GM13976 (cell line): ENCODE measurements at places on chromosomes 2 and 18.

GRCh38 chr2:231488331-231488730 lies 24.0 kb upstream of the NCL start:
- DNase-seq = no peak

GRCh38 chr2:197198890-197199289 lies 111.7 kb downstream of the ANKRD44 start:
- DNase-seq = peak; percentile 72

DNA sequence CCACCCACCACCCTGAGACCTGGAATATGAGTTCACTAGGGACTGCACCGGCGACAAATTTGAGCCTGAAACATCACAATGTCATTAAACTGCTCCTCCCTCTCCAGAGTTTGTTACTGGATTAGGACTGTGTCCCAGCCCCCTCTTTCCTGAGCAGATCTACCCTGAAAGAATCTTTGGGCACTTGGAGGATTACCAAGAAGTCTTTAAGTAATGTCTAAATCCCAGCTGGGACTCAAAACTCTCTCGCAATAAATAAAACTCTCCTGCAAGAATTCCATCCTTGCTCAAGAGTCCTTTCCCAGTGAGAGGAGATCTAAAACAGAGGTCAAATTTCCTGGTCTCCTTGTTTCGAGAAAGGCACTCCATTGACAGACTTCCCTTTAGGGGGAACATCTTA lies 20.9 kb downstream of the GKN2 start:
- DNase-seq = no peak

- no peak for DNase-seq
Observed at GRCh38 chr18:75066021-75066880, 142.7 kb downstream of the PTGR3 start.

DNA sequence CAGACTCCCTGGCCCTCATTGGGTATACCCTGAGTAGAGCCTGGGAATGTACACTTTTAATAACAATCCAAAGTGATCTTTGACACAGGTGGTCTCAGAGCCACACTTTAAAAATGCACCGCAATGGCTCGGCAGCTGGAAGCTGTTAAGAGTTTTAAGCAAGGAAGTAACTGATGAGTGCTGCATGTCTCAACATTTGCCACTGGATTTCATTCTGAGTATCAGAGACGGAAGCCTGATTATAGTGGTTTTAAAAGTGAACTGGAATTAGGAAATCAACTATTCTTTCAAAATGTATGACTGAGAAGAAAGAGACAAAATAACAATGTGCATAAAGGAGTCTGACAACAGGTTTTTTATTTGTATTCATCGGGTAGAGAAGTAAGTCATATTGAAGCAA lies 7.5 kb downstream of the MBOAT2 start:
- DNase-seq = no peak

DNA sequence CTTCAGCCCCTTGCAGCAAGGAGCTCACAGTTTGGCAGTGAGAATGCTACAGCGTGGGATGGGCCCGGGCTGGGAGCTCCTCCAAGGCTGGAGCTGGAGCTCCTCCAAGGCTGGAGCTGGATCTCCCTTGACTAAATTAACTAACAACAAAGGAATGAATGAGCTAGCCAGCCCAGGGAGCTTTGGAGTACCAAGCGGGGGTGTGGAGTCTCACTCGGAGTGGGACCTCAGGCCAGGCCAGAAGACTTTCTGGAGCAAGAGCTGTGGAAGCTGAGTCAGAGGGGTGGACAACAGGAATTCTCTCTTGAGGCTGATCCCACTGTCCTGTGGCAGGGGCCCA lies 244.7 kb upstream of the HS6ST1 start:
- no peak for DNase-seq

DNA sequence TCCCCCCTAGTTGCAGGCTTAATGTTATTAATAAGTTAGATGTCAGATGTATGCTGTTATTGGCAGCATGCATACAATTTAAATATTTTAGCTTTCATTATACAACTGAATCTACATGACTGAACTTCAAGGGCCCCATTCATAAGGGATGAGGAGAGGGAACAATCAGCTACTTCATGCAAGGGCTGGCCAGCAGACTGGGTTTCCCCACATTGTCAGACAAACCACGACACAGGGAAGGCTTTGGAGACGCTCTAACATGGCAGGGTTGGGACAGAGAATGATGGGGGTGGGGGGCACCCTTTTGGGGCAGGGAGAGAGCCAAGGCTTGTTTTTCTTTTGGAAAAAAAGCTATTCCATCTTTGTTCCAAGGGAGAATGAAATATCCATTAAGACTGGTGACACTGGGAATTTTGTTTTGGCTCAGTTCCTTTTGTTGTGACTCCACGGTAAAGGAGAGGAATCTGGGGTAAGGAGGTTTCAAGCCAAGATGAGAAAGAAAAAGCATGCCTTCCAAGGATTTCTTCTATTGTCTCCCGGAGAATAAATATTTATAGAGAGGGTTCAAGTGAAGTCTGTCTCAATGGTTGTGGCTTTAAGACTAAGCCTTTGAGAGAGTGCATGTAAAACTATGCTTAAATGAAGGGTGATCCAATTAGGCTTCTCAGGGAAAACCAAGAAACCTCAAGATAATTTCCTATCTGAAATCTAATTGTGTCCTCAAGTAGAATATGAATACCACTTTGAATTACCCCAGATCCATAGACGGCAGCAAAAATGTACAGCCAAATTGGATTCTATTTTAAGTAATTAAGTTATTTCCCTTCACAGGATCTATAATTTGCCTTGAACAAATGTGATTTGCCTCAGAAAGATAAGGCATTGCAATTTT lies 5.4 kb downstream of the CXCR4 start:
- no peak for DNase-seq

DNA sequence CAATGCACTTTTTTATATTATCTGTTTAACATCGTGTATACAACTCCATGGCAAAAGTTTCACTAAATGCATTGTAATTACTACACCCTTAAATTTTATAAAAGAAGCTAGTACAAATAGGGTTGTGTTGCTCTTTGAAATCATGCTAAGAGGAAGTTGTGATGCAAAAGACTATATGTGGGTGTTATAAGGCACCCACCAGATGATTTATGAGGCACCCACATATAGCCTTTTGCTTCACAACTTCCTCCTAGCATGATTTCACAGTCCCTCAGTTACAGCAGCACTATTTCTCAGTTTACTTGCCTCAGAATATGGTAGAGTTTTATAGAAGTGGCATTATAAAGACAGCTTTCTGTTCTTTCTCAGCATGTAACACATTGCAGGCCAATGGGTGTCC lies 277.3 kb upstream of the DOK6 start:
- DNase-seq = no peak

- no peak for DNase-seq
Observed at GRCh38 chr18:59950215-59950944, 50.6 kb downstream of the PMAIP1 start.

DNA sequence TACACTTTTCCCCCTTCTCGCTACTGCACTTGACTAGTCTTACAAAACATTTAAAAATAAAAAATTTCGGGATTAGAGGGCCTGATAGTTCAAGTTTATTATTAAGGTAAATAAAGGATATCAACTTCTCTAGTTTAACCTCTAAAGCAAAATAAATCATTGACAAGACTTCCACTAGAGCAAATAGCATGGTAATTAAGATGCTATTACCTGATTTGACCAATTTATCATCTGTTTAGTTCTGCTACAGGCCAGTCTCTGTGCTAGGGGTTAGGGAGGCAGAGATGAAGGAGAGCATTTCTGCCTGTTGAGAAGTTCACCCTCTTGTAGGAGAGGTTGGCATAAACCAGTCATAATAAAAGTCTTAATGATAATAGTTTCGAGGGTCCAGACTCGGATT lies 34.0 kb downstream of the RHOB start:
- no peak for DNase-seq

- no peak for DNase-seq
Observed at GRCh38 chr2:133600266-133600928, 32.1 kb upstream of the NCKAP5 start.

DNA sequence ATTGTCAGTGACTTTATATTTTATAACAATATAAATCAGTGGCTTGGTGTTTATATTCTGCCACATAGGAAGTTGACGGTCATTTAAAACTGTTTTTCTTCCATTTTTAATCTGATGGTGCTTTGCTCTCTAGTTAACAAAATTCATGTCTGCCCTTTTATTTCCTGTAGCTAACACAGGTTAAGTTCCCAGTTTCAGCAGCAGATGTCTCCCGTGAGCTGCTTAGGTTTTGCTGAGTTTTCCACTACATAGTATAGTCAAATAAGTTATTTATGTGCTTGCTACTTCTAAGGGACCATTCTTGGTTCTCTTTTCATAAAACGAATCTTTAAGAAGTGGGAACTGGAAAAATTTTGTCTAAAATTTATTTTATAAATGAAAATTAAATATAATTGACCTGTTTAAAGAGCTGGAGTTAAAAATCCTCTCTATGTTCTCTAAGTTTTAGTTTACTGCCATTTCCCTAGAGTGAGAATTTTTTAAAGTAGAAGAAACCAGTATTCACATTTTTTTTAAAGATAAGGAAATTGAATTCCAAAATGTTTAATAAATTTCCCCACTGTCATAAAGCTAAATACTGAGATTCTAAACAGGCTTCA lies 20.6 kb downstream of the HTR2B start:
- peak; percentile 53 for DNase-seq

DNA sequence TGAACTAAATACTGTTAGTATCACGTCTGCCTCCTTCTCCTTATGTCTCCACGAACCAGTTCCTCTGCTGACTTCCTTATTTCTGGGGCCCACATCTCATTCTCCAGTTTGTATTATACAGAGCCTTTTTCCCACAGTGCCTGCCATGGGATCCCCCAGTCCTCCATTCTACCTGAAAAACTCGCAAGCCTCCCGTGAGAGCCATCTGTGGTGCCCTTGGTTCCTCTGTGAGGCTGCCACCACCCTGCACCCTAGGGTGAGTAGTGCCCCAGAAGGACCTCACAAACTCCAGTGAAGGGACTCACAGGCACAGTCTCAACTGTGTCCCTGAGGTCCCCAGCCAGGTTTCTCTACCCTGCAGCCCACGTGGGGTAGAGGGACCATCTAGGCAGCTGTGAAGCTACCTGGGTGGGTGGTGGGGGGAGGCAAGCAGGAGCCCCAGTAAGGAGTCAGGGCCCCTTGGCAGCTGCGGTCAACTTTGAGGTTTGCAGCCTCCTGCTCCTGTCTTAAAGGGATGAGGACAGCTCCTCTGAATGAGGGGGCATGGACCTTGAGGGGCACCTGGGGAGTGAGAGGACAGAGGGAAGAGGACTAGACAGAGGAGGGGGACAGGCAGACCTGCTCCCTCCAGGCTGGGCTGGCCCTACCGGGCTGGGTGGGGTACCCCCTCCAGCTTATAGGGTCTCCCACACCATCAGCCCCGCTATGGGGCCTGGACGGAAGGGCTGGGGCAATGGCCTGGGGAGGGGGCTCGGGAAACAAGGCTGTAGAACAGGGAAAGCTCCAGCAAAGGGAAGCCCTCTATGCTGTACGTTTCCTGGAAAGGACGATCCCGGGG lies 1.0 kb downstream of the PSTPIP2 start:
- DNase-seq = no peak

DNA sequence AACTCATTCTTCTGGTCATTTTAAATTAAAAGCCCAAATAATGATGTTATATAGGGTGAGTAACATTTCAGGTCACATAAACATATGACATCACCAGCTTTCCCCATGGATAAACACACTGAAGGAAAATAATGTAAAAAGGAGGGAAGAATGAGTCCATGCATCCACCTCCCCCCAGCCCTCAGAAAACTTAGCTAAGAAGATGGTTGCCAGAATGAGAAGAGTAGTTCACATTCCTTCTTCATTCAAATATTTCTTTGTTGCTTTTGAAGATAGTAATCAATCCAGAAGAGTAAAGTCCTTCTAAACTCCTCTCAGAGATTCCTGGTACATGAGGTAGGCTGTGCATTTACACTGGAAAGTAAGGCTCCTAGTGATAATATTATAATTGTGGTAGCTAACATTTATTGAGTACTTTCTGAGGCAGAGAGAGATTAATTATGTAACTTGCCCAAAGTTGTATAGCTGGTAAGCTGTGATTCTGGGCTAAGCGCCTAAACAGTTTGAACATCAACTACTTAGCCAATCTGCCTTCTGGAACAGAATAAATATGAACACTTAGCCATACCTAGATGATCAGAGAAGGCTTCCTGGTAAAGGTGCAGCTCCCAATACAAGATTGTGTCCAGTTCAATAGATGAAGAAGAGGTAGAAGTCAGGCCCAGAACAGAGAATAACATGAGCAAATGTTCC lies 256.7 kb upstream of the FN1 start:
- no peak for DNase-seq

DNA sequence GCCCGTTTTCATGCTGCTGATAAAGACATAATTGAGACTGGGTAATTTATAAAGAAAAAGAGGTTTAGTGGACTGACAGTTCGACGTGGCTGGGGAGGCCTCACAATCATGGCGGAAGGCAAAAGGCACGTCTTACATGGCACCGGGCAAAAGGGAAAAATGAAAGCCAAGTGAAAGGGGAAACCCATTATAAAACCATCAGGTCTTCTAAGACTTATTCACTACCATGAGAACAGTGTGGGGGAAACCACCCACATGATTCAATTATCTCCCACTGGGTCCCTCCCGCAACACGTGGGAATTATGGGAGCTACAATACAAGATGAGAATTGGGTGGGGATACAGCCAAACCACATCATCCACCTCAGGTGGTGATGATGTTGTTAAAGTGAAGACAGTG lies 3.3 kb upstream of the RAB12 start:
- DNase-seq = no peak

- DNase-seq = no peak
Observed at GRCh38 chr2:55618025-55618274, 528 bp upstream of the PPP4R3B start.

DNA sequence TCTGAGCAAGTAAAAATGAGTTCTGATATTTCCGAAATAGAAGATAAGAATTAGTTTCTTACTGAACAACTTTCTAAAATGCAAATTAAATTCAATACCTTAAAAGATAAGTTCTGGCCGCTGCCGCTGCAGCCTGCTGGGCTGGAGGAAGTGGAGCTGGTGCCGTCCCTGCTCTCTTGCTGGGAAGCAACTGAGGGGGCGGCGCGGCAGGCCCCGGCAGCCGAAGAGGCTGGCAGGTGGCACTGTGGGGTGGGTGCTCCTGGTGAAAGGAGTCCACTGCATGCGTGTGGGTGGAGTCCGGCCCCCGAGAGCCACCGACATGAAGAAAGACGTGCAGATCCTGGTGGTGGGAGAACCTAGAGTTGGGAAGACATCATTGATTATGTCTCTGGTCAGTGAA lies 89.5 kb upstream of the ZNF519 start:
- DNase-seq = peak; percentile 6

- DNase-seq = peak; percentile 30
Observed at GRCh38 chr2:241775223-241776177, 1.1 kb upstream of the GAL3ST2 start.

DNA sequence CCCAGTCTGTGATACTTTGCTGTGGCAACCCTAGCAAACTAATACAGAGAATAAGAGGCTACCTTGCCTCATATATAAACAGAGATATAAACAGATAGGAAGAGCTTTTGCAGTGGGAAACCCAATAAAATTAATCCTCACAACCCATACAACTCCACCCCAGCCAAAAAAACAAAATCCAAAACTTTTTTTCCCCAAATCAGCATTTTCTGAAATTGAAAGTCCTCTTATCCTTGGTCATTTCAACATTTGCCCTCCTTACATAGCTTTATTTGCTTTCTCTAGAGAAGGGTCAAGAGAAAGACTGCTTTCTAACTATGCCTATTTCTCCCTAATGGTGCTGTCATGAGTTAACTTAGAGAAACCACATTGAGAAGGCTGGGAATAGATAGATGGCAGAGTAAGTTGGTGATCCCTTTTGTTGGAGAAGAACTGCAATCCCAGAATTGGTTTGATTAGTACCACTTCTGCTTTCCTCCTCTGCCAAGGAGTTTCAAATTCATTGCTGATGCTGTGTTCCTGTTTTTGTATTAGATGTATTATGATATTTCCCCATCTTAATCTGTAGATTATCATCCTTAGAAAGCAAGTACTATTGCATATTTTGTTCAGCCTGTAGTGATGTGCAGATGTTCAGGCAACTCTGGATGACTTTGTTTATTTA lies 76.5 kb upstream of the B3GNT2 start:
- no peak for DNase-seq
